ENCODE measurements at places on chromosomes 11 and 22.
A peak's percentile ranks its signal among the peaks of the same experiment; 100 is the strongest.

DNA sequence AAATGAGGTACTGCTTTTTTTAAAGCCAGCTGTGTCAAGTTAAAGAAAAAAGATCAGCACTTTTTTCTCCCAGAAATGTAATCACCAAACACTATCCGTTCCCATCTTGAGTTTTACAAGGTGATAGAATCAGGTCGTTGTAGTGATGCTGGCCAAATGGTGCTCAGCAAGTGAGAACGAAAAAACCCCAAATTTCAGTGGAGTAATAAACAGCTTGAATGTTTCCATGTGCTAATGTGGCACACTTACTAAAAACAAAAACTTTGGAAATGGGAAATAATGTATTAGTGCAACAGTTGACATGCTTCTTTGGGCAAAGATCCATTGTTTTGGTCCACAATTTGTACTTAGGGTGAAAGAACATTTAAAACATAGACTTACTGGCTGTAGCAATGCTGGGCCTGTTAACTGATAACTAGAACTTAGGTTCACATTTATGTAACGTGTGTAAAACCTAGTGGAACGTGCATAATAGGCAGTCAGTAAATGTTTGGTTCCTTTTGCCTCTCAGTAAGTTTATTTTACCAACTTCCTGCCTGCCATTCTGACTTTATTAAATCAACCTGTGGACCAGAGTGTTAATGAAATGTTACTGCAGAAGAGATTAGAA is 15.4 kb upstream of the GDPD4 start:
- DNase-seq: no peak

DNA sequence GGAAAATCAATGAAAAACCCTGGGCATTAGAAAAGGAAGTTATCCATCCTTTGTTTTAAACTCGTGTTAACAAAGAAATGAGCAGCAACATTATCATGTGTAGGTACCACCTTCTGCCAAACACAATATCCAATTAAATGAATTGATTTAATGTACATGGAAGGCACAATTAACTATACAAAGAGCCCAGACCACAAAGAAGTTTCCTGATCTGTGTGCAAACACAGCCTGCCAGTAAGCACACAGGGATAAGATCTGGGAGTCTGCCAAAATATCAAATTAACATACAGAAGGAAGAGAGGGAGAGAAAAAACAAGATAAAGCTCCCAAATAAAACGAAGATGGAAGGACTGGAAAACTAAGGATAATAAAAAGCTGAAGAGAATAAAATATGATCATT is 54.1 kb upstream of the SLC25A1 start:
- no peak for DNase-seq

DNA sequence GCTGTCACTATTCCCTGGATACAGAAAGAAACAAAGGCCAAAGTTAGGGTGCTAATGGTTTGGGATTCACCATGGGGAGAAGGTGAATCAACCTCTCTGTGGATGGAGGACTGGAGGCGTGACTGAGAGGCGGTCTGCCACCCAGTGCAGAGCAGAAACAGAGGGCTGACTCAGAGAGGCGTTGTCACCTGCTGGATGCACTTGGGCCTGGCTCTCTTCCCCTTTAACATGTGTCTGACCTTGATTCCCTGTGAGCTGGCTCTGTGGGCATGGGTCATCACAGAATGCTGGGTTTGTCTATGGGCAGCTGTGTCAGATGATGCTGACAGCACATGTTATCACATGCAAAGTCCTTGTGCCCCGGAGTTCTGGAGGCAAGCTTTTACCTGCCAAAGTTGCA is 75.9 kb downstream of the LDLRAD3 start:
- DNase-seq: no peak

DNA sequence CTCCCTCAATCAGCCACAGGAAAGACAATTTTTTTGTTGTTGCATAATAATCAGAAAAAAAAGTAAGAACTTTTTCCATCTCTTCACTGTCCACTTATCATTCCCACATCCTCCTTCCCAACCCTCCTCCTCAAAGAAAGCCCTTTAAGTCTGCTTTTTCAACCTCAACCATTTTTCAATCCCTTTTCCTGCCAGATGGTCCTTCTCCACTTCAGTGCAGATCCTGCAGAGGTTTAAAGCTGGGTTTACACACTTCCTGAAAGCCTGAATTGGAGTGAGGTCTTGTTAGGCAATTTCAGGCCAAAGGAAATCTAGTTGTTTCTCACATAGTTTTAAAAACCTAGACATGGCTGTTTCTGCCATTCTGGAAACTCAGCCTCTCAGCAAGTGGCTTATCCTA is 78.3 kb downstream of the RPL27A start:
- no peak for DNase-seq

GRCh38 chr22:26364066-26365015 is 64.7 kb upstream of the ASPHD2 start:
- peak; percentile 72 for DNase-seq

DNA sequence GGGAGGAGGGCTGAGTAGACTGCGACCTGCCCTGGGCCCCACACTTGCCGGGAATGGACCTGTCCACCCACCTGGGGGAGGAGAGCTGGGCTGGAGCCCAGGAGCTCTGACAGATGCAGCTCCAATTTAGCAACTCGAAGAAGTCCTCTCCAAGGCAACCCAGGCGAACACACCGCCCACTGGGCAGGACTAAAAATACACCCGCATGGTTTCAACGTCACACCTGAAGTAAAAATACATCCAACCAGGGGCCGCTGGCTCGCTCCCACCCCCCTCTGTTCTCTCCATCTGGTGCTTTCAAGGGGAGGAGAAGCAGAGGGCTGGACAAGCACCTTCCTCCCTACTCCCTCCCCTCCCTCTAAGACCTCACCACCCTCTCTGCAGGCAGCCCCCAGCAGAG is 119.9 kb downstream of the FEZ1 start:
- no peak for DNase-seq

DNA sequence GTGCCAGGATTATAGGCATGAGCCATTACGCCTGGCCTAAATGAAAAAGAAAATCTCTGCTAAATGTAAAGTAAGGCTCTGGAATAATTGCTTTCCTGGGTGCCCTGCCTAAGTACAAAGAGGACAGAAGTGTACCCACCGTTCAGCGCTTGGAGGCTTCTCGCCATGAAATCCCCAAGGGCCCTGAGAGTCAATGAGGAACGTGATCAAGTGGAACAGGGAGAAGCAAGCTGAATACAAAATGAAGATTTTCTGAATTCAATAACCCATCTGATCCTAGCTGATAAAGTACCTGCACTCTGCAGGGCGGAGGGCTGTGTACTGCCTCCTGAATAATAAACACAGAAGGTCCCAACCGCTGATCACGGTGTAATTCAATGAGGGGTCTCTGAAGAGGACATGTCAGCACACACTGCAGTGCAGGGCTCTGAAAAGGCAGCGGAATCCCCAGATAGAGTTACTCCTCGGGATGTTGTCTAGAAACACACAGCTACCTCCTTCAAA is 97.7 kb downstream of the ABTB2 start:
- no peak for DNase-seq

DNA sequence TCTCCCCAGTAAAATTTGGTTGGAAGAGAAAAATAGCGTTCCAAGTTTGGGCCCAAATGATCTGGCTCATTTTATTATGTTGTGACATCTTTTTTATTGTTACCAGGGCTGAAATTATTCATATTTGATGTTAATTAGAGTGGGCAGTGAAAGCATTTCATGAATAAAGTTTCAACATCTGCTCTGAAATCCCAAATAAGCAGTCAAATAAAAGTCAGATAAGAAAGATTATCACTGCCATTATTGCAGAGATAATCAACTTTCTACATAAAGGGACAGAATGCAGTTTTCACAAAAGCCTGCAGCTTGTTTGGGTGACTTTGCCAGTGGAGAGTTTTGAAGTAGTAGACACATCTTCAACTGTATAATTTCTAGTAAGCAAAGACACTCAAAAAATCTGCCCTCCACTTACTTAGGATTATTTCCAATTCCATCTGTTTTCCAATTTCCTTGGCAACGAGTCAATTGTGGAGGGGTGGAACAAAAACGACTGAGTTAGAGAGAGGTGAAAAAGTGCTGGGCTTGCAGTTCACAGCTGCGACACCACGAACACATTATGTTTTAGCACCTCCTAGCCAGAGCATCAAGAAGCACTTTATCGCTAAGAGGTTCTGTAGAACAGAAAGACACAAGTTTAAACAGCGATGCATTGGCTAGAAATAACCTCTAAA is 9.0 kb downstream of the TECTA start:
- DNase-seq: no peak

GRCh38 chr22:46418827-46419226 is 83.3 kb downstream of the TRMU start:
- DNase-seq: no peak

DNA sequence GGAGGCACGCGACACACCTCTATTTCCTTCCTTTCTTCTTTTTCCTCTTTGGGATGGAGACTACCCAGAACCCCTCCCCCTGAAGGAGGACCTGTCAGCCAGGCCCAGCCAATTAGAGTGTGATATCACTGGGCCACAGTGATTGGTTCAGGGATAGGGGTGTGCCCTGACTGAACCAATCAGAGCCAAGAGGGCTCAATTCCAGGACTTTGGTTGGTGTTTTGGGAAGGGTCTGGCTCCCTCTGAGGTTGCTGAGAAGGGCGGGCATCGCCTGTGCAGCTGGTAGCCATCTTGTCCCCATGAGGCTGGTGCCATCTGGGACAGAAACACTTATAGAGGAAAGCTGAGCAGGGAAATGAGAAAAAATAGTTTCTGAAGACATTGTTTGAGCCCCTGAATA is 71.4 kb downstream of the CHST1 start:
- DNase-seq: no peak

DNA sequence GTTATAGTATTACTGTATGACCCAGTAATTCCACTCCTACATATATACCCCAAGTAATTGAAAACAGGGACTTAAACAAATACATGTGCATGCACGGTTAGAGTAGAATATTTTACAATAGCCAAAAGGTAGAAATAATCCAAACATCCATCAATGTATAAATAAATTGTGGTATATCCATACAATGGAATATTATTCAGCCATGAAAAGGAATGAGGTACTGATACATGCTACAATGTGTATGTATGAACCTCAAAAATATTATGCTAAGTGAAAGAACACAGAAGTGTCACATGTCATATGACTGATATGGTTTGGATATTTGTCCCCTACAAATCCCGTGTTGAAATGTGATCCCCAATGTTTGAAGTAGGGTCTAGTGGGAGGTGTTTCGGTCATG is 560.8 kb upstream of the LARGE1 start:
- DNase-seq: no peak

DNA sequence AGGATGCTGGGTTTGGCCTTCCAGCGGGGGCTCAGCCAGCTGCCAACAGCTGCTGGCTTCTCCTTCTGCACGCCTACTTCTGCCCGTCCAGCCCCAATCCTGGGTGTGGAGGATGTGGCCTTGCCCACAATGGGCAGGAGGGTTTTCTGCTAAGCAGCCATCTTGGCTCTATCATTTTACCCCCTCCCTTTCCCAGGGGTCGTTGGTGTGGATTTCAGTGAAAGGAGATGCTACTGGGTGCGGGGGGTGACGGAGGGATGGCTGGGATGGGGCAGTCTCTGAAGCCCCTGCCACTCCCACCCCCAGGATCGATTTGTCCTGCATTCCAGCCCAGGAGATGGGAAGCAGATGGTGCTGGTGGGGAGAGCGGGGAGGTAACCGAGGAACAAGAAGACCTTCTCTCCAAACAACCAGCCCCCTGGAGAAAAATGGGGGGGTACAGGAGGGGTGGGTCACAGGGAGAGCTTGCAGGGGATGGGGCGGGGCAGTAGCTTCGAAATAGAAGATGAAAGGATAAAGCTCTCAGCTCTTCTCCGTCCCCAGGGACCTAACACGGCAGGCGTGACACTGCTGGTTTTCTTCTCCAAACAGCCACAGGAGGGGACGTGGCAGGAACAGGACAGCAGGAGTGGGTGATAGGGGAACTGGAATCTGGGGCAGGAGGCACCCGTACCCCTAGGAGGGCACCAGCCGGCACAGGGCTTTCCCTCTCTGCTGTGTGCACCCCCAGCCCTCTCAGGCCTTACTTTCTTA is 68.9 kb downstream of the NECTIN1 start:
- DNase-seq: no peak

DNA sequence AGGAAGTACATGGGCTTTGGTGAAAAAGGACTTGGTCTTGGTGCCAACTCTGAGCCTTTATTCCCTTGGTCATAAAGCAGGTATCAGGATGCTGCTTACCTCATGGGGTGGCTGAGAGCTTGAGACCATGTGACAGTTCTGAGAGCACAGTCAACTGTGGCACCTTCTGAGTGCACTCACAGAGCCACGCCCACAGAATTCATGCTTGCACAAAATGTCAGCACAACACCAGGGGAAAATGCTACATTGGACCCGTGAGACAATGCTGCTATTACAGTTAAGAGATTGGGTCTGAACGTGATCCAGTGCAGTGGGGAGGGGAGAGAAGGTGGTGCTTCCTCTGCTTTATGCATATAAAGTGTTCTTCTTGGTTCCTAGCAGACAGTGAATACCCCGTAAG is 79.5 kb upstream of the SPON1 start:
- DNase-seq: no peak

GRCh38 chr22:40728731-40729189 is 49.5 kb downstream of the MCHR1 start:
- DNase-seq: no peak

GRCh38 chr11:22342211-22343031 is 4.2 kb downstream of the SLC17A6 start:
- DNase-seq: no peak

DNA sequence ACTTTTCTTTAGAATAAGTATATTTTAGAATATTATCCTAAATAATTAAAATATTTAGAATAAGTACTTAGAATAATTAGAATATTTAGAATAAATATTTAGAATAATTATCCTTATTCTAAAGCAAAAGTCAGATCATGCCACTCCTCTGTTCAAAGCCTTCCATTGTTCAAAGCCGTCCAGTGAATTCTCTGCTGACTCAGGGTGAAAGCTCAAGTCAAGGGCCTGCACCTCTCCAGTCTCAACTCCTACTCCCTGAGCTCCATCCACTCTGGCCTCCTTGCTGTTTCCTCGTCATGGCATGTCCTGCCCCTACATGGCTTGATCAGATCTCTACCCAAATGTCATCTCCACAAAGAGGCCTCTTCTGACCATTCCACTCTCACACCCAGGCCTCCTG is 30.0 kb downstream of the PLEKHA7 start:
- DNase-seq: no peak

- no peak for DNase-seq
Measured at GRCh38 chr11:72920001-72920400, 105.8 kb downstream of the ATG16L2 start.

DNA sequence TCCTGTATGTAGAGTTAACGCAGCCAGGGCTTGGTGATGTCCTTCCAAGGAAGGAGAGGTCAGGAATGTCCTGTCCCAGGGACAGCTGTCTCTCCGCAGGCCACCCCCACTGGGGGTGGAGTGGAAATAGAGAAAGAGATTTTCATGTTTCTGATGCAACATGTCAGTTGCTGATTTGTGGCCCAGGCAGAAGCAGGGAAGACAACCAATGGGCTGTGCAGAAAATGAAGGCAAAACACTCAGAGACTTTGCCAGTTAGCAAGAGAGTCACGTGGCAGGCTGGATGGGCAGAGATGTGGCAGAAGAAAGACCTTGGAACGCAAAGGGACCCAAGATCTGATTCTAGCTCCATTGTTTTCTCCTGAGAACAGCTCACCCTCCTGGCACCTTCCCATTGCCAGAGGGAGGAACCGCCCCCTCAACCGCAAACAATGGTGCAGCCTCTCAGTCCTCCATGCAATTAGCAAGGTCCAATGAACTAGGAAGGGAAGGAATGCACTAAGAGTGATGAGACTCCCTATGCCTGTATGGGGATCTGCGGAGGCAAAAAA is 71.0 kb downstream of the SYN3 start:
- DNase-seq: no peak
